ENCODE measurements at places on chromosomes 11 and 22.

- DNase-seq = peak; percentile 53
Measured at GRCh38 chr11:58525037-58525614, 17.2 kb upstream of the OR5B21 start.

DNA sequence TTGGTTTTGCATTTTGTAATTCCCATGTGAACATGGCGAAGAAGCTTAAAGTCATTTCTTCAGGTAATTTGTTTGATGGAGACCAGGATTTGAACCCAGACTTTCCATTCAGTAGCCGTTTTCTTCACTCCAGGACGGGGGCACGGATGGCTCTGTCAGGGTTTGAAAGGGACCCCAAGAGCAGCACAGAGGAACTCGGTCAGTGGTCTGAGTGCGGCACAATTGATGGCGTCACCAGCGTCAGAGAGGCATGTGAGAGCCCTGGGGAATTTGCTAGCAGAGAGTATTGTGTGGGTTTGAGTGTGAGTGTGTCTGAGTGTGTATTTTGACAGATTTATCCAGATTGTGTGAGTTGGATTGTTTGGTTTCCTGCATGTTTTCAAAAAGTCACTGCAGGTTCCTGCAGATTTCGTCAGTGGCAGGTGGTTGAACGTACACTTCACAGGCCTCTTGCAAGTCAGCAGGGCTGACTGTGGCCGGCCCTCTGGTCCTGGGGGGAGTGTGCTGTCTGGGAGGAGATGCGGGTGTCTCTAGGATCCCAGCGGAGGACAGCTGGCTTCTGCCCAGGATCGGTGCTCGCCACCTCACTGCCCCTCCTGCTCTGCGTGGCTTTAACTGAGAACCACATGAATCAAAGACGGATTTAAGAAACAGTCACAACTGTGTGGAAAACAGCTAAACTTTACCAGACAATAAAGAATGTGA, 199.3 kb downstream of the TBC1D22A start:
- no peak for DNase-seq

DNA sequence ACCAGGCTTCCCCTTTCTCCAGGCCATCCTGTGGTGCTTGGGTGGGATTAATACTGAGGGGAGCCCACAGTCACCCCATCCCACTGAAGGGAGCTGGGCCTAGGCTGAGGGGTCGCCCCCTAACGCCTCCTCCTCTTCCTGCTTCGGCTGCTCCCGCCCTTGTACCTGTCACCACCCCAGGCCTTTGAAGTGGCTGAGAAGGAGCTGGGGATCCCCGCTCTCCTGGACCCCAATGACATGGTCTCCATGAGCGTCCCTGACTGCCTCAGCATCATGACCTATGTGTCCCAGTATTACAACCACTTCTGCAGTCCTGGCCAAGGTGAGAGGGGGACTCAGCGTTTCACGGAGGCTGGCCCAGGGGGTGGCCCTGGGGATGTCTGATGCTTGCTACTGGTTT, 6.1 kb downstream of the MICALL1 start:
- DNase-seq = no peak

GRCh38 chr11:134815404-134815803, 403.4 kb upstream of the B3GAT1 start:
- DNase-seq = no peak

- no peak for DNase-seq
Measured at GRCh38 chr11:68525930-68526329, 65.4 kb downstream of the PPP6R3 start.

DNA sequence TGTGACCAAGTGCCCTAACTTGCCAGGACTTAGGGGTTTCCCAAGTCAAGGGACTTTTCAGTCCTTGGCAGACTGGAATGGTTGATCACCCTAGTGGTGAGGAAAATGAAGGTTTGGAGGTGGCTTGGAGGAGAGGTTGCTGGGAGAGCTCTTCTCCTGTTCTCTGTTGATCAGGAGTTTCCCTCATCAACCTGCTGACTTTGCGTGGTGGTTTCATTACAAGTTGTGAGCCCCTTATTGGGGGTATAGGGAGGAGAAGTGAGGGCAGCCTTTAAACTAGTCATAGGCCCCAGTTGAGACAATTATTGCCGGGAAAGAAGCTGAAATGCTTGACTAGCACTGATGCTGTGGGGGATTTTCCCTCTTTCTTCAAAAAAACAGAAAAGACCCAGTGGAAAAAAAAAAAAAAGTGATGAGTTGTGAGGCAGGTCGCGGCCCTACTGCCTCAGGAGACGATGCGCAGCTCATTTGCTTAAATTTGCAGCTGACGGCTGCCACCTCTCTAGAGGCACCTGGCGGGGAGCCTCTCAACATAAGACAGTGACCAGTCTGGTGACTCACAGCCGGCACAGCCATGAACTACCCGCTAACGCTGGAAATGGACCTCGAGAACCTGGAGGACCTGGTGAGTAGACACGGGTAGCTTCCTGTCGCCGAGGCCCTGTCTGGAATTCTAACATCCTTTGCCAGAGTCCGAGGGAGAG, at the start of gene CXCR5:
CXCR5 (plus strand) TSS at position 525 of the 704 bp plus-strand sequence; CDS start at position 575, 50 bp downstream.
- no peak for DNase-seq

- no peak for DNase-seq
Measured at GRCh38 chr11:118633979-118634378, 26.6 kb downstream of the PHLDB1 start.

- DNase-seq = no peak
Measured at GRCh38 chr11:126627421-126627820, 271.9 kb downstream of the ST3GAL4 start.

DNA sequence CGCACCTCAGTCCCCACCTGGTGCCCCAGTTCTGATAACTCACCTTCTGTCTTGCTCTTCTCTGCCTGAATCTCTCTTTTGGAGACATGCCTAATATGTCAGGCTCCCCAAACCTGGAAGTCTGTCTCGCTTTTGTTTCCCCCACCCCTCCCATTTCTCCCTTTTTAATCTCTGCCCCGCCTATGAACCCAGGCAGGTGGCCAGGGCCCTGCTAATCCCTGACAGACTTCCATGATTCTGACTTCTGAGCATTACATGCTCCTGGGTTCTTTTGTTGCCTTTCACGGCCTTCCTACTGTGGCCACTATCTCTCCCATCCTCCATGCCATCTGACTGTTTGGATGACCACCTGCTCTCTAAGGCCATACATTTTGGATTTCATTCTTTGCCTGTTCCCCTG, 1120.9 kb upstream of the CCDC90B start:
- DNase-seq = no peak

DNA sequence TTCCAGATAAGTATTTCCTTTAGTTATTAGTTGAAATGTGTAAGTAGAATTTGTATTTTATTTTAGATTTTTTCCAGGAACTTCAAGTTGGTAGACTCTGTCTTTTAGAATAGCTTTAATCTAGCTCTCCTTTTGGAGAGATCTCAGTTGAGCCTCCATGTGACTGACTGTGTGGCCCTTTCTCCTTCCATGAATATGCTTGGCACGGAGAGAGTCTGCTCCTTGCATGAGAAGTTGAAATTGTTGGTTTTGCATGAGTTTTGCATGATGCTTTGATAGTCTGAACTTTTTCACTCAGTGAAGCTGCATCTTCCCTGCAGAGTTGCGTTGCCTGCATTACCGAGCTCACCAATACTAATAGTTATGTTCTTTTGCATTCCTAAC, 32.8 kb upstream of the CTTN start:
- DNase-seq = no peak

DNA sequence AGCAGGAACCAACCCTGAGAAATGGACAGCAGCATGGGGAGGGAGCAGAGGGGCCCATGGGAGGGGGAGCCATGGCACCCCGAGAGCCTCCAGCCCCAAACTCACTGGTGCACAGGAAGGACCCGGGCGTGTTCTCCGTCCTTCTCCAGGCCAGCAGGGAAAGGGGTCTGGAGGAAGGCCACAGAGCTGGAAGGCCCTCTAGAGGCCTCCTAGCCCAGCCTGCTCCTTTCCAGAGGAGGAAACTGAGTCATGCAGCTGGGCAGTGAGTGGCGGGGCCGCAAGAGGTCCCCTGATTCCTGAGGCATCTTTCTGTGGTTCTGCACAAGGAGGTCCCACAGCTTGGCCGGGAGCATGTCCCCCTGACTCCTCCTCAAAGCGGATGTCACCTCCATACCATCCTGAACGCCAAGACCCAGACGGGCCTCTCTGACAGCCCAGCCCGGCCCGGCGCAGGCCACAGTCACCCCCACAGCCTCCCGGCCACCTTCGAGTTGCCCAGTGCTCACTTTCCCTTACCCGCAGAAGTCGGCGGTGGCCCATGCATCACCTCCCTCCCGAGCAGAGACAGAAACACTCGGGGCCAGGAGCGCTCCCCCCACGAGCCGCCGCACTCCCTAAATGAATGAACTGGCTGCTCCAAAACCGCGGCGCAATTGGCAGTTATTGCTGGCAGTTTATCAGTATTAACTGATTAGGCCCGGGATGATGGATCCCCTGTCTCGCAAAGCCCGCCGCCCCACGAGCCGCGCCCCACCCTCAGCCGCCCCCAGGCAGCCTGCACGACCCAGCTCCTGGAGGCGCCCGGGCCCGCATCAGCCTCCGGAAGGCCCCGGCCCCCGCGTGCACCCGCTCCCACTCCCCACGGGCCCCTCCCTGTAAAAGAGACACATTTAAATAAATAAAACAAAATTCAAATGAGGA, 272.5 kb downstream of the BUD13 start:
- no peak for DNase-seq

DNA sequence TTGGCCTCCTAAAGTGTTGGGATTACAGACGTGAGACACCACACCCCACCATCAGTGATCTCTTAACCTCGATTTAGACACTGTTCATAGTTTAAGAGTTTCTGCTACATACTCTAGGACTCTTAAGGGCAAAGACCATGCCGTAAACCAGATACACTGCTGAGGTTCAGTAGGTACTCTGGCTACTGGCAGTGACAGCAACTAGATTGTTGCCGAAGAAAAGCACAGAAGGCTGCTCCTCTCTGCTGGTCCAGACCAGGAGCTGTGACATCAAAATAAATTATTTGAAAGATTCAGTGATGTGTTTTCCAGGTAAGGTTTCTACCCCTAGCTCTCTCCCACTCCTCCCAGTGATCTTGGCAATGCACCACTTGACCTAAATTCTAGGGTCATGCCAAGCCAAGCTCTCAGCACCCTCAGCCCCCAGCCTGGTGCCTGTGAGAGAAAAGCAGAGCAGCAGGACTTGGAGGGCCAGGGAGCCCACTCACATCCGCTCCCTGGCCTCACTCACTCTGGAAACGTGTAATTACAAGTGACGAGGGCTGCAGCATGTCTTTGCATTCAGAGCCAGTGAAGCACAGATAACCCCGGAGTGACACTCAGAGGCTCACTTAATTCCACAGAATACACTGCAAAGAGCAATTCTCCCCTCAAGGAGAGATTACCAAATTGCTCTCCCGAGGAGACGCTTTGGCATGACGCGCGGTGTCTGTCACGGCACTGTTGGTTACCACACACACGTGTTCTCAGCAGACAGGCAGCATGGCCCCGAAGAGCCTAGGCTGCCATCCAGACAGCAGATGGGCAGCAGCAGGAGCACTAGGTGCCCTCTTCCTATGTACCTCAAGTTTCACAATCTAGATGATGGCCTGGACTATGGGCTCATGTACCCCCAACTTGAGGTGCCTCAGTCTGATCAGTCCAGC, 96.9 kb upstream of the PITPNB start:
- no peak for DNase-seq

DNA sequence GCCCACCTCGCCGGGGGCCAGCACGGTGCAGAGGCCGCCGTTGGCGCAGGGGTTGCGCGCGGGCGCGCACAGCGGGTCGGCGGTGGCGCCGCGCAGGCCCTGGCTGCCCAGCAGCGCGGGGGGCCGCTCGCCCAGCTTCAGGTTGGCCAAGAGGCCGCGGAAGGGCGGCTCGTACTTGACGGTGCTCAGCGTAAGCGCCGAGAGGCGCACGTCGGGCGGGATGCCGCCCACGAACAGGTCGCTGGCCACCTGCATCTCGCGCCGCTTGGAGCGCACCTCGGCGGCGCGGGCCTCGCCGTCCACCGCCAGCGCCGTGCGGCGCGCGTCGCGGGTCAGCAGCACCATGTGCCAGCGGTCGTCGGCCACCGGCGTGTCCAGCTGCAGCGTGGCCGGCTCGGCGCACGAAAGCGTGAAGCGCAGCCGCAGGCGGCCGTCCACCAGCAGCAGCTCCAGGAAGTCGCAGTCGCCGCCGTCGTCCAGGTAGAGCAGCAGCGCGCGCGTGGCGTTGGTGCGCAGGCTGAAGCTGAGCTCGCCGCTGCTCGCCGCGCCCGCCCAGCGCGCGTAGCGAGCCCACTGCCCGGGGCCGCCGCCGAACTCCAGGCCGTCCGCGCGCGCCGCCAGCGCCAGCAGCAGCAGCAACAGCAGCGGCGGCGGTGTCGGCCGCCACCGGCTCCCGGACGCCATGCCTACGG, 9.8 kb downstream of the NRXN2 start:
- DNase-seq = no peak

GRCh38 chr11:34454308-34455032, 15.7 kb downstream of the CAT start:
- no peak for DNase-seq

- no peak for DNase-seq
Measured at GRCh38 chr11:75264971-75265370, 24.4 kb downstream of the TPBGL start.

DNA sequence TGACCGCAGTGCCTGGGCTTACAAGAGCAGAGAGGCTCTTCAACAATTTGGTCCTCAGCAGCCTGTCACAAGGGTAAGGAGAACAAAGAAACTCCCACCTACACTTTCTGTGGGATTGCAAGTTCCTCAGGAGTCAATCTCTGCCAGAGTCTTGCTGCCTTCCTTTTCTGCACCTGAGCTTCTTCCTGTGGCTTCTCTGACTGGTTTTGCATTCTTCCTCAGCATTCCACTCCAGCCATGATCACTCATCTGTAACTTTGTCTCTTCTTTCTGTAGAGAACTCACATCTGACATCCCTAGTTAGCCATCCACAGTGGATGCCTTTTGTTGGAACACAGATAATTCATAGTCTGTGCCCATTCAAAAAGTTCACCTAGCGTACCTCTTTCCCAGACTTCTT, 14.2 kb upstream of the OR6A2 start:
- no peak for DNase-seq

DNA sequence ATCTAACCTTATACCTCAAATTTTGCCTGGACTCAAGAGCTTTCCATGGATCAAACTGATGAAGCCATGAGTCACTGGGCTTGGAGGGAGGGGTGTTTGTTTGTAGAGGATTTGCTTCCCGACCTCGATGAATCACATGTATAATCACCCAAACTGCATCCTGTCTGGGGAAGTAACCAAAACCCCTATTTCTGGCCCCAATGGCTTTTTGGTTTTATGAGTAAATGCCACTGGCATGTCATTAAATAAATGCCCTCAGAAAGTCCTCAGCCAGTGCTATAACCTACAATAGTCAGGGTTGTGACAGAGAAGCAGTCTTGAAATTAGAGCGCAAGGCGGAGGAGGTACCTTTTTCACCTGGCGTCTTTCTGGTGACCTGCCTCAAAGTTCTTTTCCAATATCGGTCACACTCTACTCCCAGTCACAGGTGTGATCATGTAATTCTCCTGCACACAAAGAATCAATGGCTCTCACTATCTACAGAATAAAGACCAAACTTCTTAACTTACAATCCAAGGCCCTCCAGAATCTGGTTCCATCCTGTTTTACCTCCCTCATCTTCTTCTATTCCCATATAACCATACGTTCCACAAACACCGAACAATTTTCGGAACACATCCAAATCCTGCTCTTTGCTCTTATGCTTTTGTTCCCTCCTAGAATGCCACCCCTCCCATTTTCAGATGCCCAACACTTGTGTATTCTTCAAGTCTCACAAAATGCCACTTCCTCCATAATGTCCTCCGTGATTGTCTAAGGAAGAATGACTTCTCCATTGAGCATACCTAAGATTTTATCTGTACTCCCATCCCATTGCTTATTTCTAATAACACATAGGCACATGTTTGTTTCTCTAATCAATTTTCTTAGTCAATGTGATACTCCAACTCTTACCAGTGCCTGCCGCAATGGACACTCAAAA, 81.3 kb upstream of the BLID start:
- DNase-seq = no peak

GRCh38 chr11:69416143-69416515, 65.3 kb upstream of the LINC01488 start:
- DNase-seq = no peak

Measured in SIG-M5 (cell line).